ENCODE measurements at places on chromosomes 16 and 17.

- no peak for DNase-seq
Observed at GRCh38 chr16:1117176-1117900, 21.3 kb upstream of the C1QTNF8 start.

GRCh38 chr16:85142129-85142513 lies 29.8 kb upstream of the CIBAR2 start:
- DNase-seq: no peak

DNA sequence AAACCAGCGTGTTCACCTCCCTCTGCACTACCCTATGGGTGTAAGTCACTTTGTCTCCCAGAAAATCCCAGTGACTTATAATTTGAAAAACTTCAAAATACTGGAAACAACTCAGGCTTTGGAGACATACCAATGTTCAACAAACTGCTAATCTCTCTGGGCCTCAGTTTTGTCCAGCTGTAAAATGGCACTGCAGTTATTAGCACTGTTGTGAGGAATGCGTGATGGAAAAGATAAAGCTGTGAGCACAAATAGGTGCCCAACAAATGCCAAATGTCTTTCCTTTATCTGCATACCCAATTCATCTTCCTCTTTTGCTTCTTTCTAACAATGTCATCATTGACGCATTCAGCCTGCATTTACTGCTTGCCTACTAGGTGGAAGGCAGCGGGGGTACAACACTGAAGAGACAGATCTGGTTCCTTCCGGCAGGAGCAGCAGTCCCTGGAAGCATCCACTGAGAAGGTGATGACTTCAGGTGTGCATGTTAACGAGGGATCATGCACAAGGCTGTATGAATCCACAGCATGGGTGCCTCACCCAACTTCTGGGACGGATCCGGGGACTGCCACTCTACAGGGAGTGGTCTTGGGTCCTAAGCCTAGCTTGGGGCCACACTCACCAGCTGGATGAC lies 63.4 kb downstream of the CYTH1 start:
- DNase-seq: no peak

DNA sequence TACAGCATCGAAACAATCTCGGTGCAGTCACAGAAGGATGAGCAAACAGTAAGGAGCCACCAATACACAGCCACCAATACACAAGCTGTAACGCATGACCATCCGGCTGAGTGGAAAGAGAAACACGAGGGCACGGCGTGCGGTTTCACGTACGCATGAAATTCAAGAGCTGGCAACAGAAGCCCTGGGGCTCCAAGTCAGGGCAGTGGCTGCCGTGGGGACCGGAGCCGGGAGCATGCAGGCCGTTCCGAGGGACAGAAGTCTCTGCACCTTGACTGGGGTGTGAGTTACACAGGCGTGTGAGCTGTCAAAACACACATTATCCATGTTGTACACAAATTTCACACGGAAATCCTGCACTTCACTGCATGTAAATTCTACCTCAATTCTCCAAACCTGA lies 50.6 kb upstream of the METRNL start:
- DNase-seq: no peak
